Heart right ventricle (tissue), 16 donors: ENCODE measurements at places on chromosomes 5 and 9. TPM values are rescaled to one million over a fixed set of nuclear protein-coding genes. Genes with fewer than 3 reads are reported as not detected.

The DAP gene
- polyA plus RNA-seq: 14.2 TPM

- no peak for DNase-seq
- no peak overlapping the region for H3K4me3 ChIP-seq
- no peaks in the 10 kb centered on the region for H3K36me3 ChIP-seq
Observed at GRCh38 chr5:71974165-71974564, 133.1 kb upstream of the MAP1B start.

GRCh38 chr9:137286975-137287383 lies 9.5 kb downstream of the TOR4A start:
- H3K27ac ChIP-seq: no peak overlapping the region
- no peaks in the 10 kb centered on the region for H3K27me3 ChIP-seq
- DNase-seq: peak; percentile 53
- no peaks in the 10 kb centered on the region for H3K4me1 ChIP-seq

GRCh38 chr5:117454716-117455212 lies 880.1 kb upstream of the SEMA6A start:
- H3K36me3 ChIP-seq: no peaks in the 10 kb centered on the region
- no peak overlapping the region for H3K27ac ChIP-seq
- DNase-seq: peak; percentile 14
- H3K4me1 ChIP-seq: no peaks in the 10 kb centered on the region

GRCh38 chr5:94615862-94616261 lies 2.5 kb downstream of the KIAA0825 start:
- no peak for DNase-seq
- no peak overlapping the region for H3K4me3 ChIP-seq
- H3K36me3 ChIP-seq: no peaks in the 10 kb centered on the region
- H3K4me1 ChIP-seq: peaks cover 25% of the 10 kb centered on the region
- no peak overlapping the region for H3K27ac ChIP-seq

GRCh38 chr5:77697692-77698091 lies 59.2 kb upstream of the OTP start:
- no peak overlapping the region for H3K4me3 ChIP-seq
- no peaks in the 10 kb centered on the region for H3K36me3 ChIP-seq
- no peak for DNase-seq
- H3K4me1 ChIP-seq: no peaks in the 10 kb centered on the region
